ENCODE measurements at places on chromosomes 6 and 20.
A peak's percentile ranks its signal among the peaks of the same experiment; 100 is the strongest.

- DNase-seq, result no peak
These were observed 47.9 kb downstream of the DEK start for GRCh38 chr6:18216411-18216810.

GRCh38 chr20:1965520-1966351, 28.1 kb downstream of the PDYN start:
- DNase-seq, result peak; percentile 83

- DNase-seq, result no peak
These were observed 42.5 kb downstream of the EIF2S2 start for GRCh38 chr20:34069341-34070078.

DNA sequence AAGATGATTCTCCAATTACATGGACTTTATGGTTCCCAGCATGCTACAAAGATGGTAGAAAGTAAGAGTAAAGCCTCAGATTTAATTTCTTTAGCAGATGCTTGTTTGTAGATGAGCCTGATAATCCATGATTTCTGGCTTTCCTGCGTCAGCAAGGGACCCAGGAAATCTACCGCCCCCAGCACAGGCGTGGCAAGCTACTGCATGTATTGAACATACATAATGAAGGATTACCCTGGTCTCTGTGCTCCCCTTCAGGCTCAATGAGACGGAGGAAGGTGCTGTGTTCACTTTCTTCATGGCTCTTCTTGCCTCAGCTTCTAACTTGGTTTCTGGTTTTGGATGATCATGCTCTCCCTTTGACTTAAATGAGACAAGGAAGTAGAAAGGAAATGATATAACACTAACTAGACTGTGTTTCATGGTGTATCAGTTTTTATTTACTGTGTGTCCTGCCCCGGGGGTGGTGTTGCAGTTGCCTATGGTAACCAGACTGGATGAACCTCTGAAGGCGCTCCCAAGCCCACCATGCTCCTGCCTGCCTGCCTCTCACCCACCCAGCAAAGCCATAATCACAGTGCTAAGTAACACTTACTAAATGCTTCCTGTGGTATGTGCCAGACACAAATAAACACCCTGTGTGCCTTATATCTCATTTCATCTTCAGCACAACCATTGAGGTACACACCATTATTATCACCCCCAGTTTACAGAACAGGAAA, 17.9 kb downstream of the GCM1 start:
- no peak for DNase-seq

DNA sequence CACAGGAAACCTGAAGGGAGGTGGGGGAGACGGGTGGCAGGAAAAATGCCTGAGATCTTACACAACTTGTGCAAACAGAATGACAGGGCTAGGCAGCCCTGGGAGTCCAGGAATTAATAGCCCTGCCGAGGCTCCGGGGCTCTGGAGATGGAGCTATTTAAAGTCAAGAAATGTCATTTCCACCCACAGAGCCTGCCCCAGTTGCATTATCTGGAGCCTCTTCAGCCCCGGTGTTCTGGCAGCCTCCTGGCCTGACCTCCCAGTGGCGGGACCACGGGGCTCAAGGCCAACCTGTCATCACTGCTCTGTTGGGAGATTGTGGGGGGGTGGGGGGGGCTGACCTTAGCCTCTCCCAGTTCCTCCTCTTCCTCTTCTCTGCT, 28.5 kb upstream of the SCUBE3 start:
- DNase-seq, result no peak
